ENCODE measurements at places on chromosomes 7 and 10.

DNA sequence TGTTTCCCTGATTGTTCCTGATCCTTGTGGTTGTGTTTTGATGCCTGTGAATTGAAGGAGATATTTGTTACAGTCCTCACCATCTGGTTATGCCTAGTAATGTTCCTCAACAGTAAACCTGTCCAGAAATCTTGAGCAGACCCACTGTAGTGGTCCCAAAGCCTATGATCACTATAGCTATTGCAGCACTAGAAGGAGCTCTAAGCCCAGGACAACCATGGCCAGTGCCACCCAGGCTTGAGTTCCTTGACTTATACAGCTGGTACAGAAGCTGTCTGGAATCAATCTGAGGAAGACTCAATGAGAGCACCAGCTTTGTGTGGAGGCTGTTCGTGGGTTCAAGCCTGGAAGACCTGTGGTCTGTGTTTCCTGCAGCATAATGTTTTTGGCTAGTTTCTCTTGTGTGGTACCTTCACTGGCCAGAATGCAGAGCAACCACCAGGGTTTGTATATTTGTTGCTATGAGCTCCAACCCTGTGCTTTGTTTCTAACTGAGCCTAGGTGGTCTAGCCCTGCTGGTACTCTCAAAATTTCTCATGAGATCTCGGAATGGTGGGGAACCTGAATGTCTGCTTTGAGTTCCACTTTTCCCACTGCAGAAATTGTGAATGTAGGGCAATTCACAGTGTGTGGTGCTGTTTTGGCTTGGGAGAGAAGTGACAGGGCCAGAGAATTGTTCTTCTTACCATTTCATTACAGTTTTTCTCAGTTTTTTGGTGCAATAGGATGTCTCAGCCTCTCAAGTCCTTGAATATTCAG is 355.2 kb downstream of the SUGCT start:
- DNase-seq = no peak

- no peak for DNase-seq
Measured at GRCh38 chr7:7895754-7896153, 72.8 kb upstream of the GLCCI1 start.

DNA sequence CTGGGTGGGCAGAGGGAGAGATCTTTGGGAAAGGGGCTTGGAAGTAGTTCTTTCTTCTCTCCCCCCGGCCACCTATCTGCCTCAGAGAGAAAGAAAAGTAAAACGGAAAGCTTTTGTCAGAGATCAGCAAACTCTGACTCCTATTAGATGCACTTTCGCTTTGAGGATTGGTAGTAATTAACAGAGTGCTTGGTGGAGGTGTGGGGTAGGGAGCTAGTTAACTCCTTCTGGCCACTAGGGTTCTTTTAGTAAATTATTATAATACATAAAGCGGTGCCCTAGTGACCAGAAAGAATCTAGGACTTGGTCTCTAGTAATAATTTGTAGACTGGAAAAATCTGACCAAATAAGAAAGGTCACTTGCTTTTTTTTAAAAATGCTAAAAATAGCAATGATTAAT is 54.6 kb downstream of the CPVL start:
- DNase-seq = no peak

GRCh38 chr7:140348161-140348849 is 50.0 kb downstream of the SLC37A3 start:
- DNase-seq = no peak

DNA sequence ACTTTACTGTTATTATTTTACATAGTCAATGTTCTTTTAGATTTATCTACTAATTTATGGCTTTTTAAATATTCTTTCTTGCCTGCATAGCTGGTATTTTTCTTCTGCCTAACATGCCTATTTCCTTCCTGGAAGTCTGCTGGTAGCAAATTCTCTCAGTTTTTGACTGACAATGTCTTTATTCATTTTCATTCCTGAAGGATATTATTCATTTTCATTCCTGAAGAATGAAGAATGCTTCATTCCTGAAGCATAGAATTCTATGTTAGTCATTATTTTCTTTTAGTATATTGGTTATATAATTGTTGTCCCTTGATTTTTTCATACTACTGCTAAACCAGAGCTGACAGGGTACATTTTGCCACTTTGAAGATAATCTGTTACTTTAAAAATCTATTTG is 41.8 kb downstream of the TMEM168 start:
- DNase-seq = no peak

- DNase-seq = no peak
Measured at GRCh38 chr10:114492351-114493037, 88.2 kb upstream of the AFAP1L2 start.

DNA sequence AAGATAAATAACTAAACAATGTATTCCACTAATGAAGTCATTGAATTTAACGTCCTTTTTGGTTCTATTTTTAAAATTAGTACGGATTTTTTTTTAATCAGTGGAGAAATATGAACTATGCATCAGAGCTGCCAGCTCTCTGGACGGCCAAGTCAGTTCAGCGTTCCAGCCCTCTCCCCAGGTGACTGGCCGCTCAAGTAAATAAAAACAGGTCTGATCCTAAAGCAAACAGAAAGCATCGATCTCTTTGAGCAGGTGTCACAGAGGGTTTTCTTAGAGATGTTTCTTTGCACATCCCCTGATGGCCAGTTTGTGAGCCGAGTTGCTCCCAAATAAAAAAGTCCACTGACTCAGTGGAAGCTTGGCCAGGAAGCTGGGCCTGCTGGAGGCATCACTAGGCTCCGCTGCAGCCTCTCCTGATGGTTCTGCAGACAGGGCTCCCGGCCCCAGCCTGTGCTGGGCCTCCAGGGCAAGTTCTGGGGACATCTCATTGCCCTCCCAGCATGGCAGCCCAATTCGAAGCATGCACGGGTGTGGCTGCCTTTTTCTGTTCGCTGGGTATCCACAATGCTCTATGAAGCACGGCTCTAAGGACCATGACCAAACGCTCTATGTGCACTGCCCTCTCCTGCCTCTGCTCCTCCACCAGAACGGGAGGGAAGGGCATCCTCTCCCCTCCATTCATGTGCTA is 74.7 kb upstream of the PPP2R2D start:
- DNase-seq = peak; percentile 18

- no peak for DNase-seq
Measured at GRCh38 chr10:58175990-58176900, 91.4 kb downstream of the IPMK start.

DNA sequence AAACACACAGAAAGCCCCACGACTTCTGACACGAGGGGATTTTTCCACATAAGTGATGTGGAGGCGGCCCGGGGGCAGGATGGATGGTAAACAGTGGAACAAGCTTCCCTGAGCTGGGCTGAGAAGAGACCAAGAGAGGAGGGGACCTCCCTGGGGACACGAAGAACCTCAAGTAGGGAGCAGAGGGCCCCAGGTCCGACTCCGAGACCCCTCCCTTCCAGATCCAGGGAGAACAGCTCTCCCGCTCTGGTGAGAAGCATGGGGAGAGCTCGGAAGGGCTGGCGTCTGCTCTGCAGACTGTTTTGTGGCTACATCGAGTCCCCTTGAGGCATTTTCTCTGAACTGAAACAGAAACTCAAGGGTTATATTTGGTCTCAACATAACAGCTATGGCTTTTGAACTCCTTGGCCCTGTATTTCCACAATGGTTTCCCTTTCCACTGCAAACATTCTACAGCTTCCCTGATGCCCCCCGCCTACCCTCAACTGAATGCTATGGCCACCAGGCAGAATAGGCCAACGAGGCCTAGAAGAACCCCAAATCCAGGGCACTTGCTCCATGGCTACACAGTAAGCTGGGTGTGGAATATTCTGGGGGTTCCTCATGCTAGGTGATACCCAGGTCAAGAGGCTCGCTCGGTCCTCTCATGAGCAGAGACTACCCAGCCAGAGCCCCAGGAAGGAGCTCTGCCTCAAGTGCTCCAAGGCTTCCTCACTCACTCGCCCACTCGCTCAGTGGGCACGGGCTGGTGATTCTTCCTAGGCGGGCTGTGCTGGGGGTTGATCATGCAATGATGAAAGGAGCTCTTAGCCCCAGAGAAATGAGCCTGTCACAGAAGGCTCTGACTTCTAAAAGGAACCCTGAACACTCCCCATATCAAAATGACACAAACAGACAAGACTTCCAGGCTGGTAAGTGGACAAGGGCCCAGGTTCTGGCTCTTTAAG is 47.5 kb downstream of the FAM53B start:
- DNase-seq = no peak

- no peak for DNase-seq
Measured at GRCh38 chr7:73681031-73681430, 2.2 kb downstream of the DNAJC30 start.

DNA sequence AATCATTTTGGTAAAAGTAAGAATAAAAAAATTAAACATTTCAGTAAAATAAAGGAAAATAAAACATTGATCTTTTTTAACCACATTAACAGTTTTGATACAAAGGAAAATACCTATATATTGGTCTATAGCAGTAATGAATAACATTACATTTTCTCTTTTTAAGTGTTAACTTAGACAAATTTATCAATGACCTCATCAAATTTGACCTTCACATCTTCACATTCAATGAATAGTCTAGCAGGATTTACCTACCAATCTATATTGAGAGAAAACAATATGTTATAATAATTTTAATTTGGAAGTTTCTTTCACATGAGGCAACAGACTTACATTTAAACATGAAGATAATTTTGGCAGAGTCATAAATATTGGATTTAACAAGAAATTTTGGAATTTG is 17.9 kb upstream of the UBE2D1 start:
- no peak for DNase-seq

DNA sequence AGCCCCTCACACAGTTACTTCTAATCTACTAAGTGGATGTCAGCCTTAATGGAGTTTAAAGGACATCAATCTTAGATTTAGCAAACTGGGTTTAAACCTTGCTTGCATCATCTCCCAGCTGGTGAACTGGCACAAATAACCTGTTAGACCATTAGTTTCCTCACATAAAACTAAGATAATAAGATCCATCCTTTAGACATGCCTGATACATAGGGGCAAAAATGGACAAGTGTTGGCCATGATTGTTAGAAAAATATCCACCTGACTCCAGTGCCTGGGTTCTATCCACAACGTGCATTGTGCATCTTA is 439.1 kb downstream of the TNS3 start:
- DNase-seq = no peak

GRCh38 chr7:55192723-55193122 is 172.4 kb upstream of the LANCL2 start:
- DNase-seq = no peak

DNA sequence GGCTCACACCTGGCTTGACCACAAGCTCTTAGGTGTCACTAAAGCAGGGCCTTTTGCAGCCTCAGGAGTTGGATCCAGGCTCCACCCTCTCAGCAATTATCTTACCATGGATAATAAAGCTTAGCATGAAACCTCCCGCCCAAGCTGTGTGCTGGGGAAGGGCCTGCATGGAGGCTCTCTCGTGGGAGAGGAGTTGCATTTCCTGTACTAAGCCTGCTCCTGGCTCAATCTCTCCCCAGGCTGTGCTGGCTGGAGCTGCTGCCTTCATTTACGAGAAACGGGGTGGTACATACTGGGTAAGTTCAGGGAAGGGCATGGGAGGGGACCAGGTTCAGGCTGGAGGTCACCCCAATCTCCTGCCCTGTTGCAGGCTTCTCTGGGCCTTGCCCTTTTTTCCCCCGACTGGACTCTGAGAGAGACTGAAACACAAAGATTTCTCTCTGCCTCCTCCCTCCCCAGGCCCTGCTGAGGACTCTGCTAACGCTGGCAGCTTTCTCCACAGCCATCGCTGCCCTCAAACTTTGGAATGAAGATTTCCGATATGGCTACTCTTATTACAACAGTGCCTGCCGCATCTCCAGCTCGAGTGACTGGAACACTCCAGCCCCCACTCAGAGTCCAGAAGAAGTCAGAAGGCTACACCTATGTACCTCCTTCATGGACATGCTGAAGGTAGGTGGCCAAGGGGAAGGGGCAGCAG is 2.7 kb downstream of the TMEM176A start:
- DNase-seq = no peak

- DNase-seq = no peak
Measured at GRCh38 chr7:9030976-9031375, 597.6 kb downstream of the NXPH1 start.

- DNase-seq = no peak
Measured at GRCh38 chr10:11824376-11824775, 1.2 kb downstream of the PROSER2 start.

DNA sequence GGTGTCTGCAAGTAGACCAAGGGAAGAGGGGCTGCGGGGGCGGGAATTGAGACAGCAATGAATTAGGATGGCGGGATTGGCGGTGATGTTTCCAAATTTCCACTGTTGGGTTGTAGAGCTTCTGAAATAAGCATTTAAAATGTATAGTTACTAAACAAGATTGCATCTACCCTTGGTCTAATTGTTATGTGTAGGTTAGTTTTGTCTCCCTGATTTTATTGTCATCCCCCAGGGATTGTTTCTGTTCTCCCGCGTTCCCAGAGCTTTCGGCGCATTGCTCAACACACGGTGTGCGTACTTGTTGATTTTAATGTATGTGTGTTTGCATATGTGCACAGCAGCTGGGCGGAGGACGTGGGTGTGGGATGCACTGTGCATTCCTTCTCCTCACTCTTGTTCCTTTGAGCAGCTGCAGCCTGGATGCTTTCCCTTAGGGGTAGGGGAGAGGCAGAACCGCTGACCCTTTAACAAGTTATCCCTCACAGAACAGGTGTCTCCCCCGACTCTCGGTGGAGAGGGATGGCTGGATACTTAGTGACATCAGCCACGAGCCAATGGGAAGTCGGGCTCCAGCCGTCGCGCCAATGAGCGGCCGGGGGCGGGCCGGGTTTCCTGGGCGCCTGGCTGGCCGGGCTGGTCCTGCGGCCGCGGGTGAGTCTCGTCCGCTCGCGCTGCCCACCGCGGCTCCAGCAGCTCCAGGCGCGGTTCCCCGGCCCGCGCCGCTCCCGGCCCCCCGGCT is at the start of gene TSPAN33:
Gene TSPAN33, plus strand, starts transcription at position 613 of the 739 bp plus-strand sequence. CDS start 274 bp downstream, outside the sequence.
- DNase-seq = peak; percentile 88

- DNase-seq = no peak
Measured at GRCh38 chr7:40978047-40978446, 724.8 kb downstream of the INHBA start.

GRCh38 chr10:43068471-43069210 is 8.2 kb upstream of the RET start:
- DNase-seq = no peak

DNA sequence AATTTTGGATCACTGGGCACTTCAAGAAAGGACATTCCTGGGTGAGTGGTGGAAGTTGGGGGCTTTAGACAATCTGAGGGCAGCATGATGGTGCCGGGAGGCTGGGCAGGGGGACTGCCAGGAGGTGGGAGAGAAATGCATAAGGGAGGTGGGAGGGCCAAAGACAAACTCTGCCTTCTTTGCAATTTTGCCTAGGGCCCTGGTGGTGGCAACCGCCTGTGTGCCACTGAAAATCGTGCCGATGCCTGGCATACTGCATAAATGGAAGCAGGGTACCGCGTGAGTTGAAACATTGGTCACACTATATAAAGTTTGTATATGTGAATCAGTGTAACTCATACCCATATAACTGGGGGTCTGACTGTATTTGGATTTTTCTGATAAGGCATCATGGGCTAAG is 3.3 kb downstream of the LUC7L2 start:
- DNase-seq = peak; percentile 17

DNA sequence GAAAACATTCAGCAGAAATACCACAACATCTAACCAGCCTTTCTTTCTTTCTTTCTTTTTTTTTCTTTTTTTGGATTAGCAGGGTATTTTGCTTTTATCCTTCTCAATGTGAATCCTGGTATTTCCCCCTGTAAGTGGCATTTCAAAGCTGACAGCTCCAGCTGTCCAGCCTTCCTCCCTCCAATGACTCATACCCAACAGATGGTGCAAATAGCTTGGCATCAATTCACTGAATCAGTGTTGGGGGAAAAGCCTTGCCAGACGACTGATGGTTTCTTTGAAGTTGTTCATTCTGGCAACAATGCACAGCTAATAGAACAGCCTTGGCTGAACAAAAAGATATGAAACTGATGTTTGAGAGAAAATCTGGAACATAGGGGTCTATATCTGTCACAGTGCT is 316.8 kb upstream of the STEAP1 start:
- no peak for DNase-seq

- no peak for DNase-seq
Measured at GRCh38 chr7:7051206-7051877, 131.0 kb upstream of the C1GALT1 start.

Measured in ELF-1 (cell line).